Upper lobe of right lung (tissue), 1 donor: ENCODE measurements at places on chromosomes 11 and 22. TPM values are rescaled to one million over a fixed set of nuclear protein-coding genes. Genes with fewer than 3 reads are reported as not detected.

The PDHX gene
- total RNA-seq, result 40.8 TPM

- peaks cover 49% of the 10 kb centered on the region for H3K4me1 ChIP-seq
- no peak for DNase-seq
- peaks cover 9% of the 10 kb centered on the region for H3K27me3 ChIP-seq
- H3K27ac ChIP-seq, result peak overlapping the region; percentile 71
- H3K4me3 ChIP-seq, result peak overlapping the region; percentile 17
These were observed 3.0 kb downstream of the GAS2L1 start for GRCh38 chr22:29309332-29310064.

DNA sequence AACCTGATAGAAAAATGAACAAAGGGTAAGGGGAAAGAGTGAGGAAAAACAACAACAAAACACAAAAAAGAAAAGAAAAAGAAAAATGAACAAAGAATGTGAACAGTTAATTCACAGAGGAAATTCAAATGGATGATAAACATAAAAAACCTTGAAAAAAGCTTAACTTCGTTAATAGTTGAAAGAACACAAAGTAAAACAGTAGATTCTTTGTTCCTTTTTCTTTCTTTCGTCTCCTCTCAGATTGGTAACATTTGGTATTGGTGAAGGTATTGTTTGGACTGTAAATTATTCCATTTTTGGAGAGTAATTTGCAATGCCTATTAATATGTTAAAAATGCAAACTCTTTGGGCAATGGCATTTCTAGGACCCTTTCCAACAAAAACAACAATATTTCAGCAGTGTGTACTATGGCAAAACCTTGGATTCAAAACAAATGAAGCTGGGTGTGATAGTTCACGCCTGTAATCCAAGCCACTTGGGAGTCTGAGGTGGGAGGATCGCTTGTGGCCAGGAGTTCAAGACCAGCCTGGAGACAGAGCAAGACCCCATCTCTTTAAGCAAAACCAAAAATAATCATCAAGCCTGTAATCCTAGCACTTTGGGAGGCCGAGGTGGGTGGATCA, 3.3 kb upstream of the BACE1 start:
- no peak overlapping the region for H3K27ac ChIP-seq
- H3K4me3 ChIP-seq, result no peak overlapping the region
- H3K4me1 ChIP-seq, result peaks cover 18% of the 10 kb centered on the region
- DNase-seq, result no peak

The ROBO4 gene
- total RNA-seq, result 75.0 TPM

- H3K4me3 ChIP-seq, result no peak overlapping the region
- no peak overlapping the region for H3K27ac ChIP-seq
- peaks cover 2% of the 10 kb centered on the region for H3K4me1 ChIP-seq
- peaks cover 19% of the 10 kb centered on the region for H3K36me3 ChIP-seq
These were observed 23.4 kb downstream of the ADAMTS15 start for GRCh38 chr11:130471731-130472433.

GRCh38 chr11:71248656-71249055, 3.7 kb downstream of the SHANK2 start:
- DNase-seq, result peak; percentile 36
- H3K27me3 ChIP-seq, result peaks cover 34% of the 10 kb centered on the region
- H3K4me1 ChIP-seq, result peaks cover 6% of the 10 kb centered on the region
- H3K36me3 ChIP-seq, result no peaks in the 10 kb centered on the region
- no peak overlapping the region for H3K4me3 ChIP-seq

DNA sequence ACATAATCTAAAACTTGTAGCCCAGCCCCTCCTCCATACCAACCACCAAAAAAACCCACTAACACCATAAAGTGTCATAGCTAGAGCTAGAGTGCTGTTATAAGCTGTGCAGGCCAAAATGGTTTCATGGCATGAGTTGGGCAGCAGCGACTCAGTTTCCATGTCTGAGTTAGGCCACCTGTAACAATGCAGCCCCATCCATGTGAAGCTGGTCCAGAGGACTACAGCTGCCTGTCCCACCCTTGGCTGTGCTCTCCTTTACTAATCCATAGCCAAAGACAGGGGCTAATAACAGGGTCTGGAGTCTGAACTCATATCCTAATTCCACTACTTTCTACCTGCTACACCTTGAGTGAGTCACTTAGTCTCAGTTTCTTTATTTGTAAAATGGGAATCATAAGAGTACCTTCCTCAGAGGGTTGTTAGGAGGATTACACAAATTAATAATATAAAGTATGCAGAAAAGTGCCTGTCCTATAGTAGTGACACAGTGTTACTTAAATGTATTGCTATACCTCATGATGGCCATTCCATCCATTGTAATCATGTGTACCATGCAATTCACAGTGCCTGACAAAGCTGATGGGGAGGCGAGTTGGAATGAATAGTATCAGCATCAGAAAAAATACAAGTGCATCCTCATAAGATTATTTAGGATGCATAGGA, 20.6 kb downstream of the KCNQ1OT1 start:
- no peaks in the 10 kb centered on the region for H3K27me3 ChIP-seq
- no peak for DNase-seq
- H3K27ac ChIP-seq, result no peak overlapping the region

GRCh38 chr11:114909866-114910265, 231.5 kb downstream of the NXPE2 start:
- H3K36me3 ChIP-seq, result no peaks in the 10 kb centered on the region
- no peaks in the 10 kb centered on the region for H3K4me1 ChIP-seq
- H3K27me3 ChIP-seq, result no peaks in the 10 kb centered on the region
- no peak for DNase-seq
- no peak overlapping the region for H3K27ac ChIP-seq

The OR8J1 gene
- not detected for total RNA-seq

DNA sequence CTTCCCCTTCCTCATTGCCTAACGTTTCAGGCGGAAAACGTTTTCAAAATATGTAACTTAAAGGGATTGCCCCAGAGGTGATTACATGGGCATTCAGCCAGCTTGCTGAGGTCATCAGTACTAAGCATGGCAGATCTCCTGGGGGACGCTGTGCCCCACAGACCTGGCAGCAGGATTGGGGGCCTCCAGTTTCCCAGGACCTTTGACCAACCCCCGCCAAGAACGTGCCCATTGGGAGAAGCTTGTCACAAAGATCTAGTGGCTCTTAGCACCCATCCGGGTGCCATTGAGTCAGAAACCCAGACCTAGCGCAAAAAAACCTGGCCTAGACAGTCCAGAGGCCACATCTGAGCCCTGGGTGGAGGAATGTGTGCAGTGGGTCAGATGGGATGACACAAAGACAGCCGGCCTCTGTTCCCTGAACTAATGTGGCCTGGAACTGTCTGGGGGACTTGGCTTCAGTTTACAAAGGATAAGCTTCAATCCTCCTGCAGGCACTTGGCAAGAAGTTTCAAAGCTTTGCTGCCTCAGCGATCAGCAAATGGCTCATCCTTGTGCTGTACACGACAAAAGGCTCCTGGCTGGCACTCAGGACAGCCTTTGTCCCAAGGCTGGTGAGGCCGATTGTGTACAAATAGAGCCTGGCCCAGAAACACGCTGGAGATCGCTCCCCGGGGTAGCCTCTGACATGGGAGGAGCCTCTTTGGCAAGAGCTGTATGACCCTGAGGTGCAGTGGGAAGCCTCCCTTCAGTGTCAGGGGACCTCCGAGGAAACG, 9.5 kb downstream of the C1QTNF6 start:
- H3K4me3 ChIP-seq, result no peak overlapping the region
- no peaks in the 10 kb centered on the region for H3K36me3 ChIP-seq
- H3K27ac ChIP-seq, result peak overlapping the region; percentile 4
- H3K27me3 ChIP-seq, result no peaks in the 10 kb centered on the region
- peak; percentile 65 for DNase-seq

DNA sequence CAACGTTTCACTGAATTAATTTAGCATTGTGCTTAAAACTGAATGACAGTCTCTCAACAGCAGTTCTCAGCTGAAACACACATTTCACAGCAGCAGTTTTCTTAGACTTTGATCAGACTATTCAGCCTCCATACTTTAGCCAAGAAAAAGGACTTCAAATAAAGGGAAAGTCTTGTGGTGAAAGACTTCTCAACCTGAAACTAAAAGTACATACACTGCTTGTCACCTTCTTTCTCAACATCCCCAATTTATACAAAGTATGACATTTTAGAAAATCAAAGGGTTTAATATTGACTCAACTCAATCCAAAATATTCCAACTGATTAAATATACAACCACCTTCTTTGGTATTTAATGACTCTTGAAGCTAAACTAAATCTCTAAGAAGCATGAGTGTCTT, 419.0 kb downstream of the LRRC4C start:
- DNase-seq, result no peak
- H3K27me3 ChIP-seq, result no peaks in the 10 kb centered on the region
- H3K4me3 ChIP-seq, result no peak overlapping the region
- H3K27ac ChIP-seq, result no peak overlapping the region

The RAB38 gene
- total RNA-seq, result 8.1 TPM

DNA sequence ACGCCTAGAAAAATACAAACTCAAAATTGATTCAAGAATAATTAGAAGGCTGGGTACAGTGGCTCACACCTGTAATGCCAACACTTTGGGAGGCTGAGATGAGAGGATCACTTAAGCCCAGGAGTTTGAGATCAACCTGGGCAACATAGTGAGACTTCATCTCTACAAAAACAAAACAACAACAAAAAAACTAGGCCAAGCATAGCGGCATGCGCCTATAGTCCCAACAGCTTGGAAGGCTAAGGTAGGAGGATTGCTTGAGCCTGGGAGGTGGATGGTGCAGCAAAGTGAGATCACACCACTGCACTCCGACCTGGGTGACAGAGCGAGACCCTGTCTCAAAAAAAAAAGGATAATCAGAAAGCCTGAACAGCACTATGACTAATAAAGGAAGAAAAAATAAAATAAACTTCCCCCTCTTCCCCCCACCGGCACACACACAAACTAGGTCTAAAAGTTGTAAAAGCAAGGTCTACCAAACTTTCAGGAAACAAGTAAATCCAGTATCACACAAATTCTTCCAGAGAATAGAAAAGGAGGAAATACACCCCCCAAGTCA, 35.8 kb downstream of the RRAS2 start:
- H3K27ac ChIP-seq, result no peak overlapping the region
- H3K4me1 ChIP-seq, result peaks cover 6% of the 10 kb centered on the region
- no peaks in the 10 kb centered on the region for H3K27me3 ChIP-seq
- no peak overlapping the region for H3K4me3 ChIP-seq
- no peaks in the 10 kb centered on the region for H3K36me3 ChIP-seq

The SYT7 gene
- 4.8 TPM for total RNA-seq

The BTBD18 gene
- not detected for total RNA-seq

The ZBTB3 gene
- total RNA-seq, result 12.5 TPM

DNA sequence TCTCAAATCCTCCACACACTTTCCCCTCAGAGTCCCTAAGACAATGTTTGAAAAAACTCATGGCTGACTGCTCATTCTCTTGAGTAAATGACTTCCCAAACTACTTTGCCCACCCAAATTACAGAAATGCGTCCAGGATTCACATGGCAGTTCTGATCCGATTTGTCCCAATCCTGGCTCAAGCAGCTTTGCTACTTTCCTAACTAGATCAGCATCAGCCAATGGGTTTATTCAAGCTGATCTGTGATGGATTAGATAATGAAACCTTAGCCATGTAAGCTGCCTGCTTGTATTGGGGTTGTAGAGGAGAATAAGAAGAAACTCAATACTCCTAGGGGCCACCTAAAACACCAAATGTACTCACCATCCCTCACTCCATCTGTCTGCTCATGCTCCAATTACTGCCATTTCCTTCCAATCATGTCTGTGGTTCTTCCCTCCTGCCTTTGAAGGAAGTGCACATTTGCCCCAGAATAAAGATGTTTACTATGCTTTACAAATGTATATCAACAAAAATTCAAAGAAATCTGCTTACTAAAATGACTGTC, 6.9 kb downstream of the RBFOX2 start:
- DNase-seq, result no peak
- H3K4me1 ChIP-seq, result peaks cover 20% of the 10 kb centered on the region
- H3K36me3 ChIP-seq, result no peaks in the 10 kb centered on the region

DNA sequence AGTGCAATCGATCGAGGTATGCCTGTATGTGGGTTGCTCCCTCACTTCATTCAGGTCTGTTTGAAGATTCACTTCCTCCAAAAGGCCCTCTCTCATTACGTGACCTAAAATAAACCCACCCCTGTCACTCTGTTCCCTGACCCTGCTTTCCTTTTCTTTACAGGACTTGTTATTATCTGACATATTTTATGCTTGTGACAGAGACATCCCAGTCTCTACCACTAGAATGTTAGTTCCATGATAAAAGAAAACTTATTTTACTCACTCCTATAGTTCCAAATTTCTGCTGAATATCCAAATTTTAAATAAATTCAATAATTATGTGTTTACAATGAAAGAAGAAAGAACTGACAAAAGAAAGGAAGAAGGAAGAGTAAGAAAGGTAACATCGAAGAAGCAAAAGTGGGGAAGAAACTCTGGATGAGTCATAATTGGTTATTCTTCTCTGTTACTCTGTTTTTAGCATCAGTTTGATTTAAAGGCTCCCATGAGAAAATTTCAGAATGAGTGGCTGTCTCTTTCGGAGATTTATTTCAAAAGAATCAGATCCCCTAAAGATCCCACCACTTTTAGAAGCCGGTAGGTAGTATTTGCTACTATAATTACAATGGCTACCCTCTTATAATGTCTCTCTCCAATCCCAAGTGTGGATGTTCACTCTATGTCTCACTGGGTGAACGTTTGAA, 33.5 kb downstream of the ENTHD1 start:
- H3K4me3 ChIP-seq, result no peak overlapping the region
- H3K4me1 ChIP-seq, result no peaks in the 10 kb centered on the region
- H3K27ac ChIP-seq, result no peak overlapping the region
- no peaks in the 10 kb centered on the region for H3K36me3 ChIP-seq
- H3K27me3 ChIP-seq, result peaks cover 4% of the 10 kb centered on the region

GRCh38 chr22:32830473-32830872, 29.0 kb downstream of the TIMP3 start:
- H3K27ac ChIP-seq, result peak overlapping the region; percentile 55
- H3K4me3 ChIP-seq, result no peak overlapping the region
- no peaks in the 10 kb centered on the region for H3K27me3 ChIP-seq
- H3K4me1 ChIP-seq, result peaks cover 82% of the 10 kb centered on the region

DNA sequence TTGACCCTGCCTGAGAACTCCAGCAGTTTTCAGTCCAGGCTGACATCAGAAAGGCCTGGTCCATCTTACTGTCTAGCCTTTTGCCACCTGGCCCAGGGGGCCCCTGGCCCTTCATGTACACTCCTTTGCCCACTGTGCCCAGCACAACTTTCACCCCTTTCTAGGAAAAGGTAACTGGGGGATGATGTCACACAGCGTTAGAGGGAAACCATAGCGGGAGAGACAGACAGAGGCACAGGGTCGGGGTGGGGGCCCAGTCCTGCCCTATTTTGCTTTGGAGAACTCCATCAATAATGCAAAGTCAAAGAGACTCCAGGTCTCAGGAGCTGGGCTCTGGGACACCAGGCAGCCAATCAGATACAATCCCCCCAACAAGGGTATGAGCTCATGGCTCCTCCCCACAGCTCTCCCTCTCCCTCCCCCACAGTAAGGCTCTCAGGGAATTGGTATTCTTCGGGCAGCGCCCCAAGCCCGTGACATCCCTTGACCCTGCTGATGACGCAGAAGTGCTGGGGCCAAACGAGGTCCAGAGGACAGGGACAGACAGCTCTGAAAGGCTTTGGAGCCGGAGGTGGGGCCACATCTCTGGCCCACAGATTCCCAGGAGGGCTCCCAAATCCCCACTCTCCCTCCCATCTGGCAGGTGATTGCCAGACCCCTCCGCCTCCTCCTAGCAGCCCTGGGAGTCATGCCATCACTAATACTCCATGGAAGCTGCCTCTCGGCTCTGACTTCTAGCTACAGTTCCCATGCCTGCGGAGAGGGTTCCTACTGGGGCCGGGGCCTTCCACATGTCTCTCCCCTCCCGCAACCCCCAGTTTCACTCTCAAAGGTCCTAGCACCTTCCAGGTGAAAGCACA, 5.9 kb downstream of the USP2 start:
- H3K4me3 ChIP-seq, result no peak overlapping the region
- no peaks in the 10 kb centered on the region for H3K27me3 ChIP-seq
- peak; percentile 67 for DNase-seq
- peaks cover 22% of the 10 kb centered on the region for H3K4me1 ChIP-seq
- no peaks in the 10 kb centered on the region for H3K36me3 ChIP-seq

The POLD3 gene
- 16.7 TPM for total RNA-seq

The MGAT3 gene
- total RNA-seq, result 34.8 TPM

The THRSP gene
- not detected for total RNA-seq

The AMOTL1 gene
- total RNA-seq, result 62.5 TPM
